ENCODE measurements at places on chromosomes 12 and 14.
A peak's percentile ranks its signal among the peaks of the same experiment; 100 is the strongest.

- no peak for DNase-seq
These were observed 25.0 kb downstream of the HECTD4 start for GRCh38 chr12:112357214-112357613.

DNA sequence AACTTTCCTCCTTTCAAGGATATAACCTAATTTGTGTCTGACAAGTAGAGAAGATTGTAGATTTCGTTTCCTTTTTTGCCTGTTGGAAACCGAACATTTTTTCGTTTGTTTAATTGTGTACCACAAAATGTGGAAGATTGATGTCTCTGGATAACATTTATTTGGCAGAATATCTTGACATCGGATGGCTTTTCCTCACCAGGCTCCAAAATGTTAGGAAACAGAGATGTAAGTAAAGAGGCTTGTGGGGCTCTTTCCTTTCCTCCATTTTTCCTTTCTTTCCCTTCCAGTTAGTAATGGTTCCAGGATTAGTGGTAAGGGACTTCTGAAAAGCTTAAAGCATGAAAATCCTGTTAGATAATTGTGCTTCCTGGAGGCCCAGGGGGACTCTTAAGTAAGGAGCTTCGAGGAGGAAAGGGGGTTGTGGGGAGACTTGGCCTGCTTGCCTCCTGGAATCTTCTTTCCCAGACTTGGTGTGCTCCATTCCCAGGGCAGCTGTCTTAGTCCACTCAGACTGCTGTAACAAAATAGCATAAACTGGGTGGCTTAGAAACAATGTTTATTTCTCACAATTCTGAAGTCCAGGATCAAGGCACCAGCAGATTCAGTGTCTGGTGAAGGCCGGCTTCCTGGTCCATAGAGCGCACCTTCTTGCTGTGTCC, 243.1 kb upstream of the PWP1 start:
- DNase-seq: no peak

DNA sequence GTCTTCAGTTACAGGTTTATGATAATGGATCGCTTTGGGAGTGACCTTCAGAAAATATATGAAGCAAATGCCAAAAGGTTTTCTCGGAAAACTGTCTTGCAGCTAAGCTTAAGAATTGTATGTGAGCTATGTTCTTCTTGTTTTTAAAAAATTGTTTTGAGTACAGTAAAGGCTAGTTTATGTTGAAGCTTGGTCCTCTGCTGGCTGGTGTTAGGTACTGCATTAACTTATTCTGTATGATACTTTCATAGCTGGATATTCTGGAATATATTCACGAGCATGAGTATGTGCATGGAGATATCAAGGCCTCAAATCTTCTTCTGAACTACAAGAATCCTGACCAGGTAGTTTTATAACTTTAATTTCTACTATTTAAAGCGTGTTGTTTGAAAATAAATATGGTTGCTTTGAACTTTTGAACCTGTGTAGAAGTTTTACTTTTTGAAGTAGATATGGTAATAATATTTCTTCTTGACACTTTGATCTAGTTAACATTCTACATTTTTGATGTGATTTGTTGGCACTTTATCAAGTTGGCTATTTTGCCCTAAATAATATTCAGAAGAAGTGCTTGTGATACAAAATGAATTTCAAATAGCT, 55.7 kb downstream of the VRK1 start:
- DNase-seq: peak; percentile 65

- no peak for DNase-seq
These were observed 57.9 kb upstream of the SLCO1B1 start for GRCh38 chr12:21073129-21073528.

GRCh38 chr12:4285070-4285469, 11.5 kb downstream of the CCND2 start:
- DNase-seq: no peak

GRCh38 chr12:6936636-6937480, 6.8 kb upstream of the RNU7-1 start:
- DNase-seq: peak; percentile 83

- DNase-seq: no peak
These were observed 111.6 kb downstream of the SCN8A start for GRCh38 chr12:51702587-51702986.

- DNase-seq: no peak
These were observed 133.4 kb downstream of the DICER1 start for GRCh38 chr14:95023886-95024285.

GRCh38 chr14:91098591-91098990, 15.3 kb upstream of the DGLUCY start:
- DNase-seq: no peak

DNA sequence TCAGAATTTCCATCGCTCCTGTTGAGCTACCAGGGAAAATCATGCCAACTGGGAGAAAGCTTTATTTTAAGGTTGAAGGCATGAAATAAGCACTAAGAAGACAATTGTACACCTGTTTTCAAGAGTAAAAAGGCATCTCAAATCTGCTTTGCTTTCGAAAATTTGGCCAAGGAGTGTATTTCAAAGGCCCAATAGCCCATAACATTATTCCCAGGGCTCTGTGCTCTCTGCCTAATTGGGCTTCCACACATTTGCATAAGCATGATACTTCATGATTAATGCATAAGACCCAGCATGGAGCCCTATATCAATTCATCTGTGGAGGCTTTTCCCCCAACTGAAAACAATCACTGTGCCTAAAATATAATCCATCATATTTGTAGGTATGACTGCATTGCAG, 258.5 kb downstream of the NOVA1 start:
- DNase-seq: no peak

All from NAMALWA (cell line).